Esophagus muscularis mucosa (tissue), 4 donors: ENCODE measurements at places on chromosomes 3 and 15. TPM values are rescaled to one million over a fixed set of nuclear protein-coding genes. Genes with fewer than 3 reads are reported as not detected.

PPCDC gene
- 6.4 TPM for total RNA-seq

LRRC49 gene
- 3.3 TPM for total RNA-seq

PARP15 gene
- 0.83 TPM for total RNA-seq

GOLGA8J gene
- not detected for total RNA-seq

ST8SIA2 gene
- total RNA-seq: 0.13 TPM

FGF7 gene
- 67.8 TPM for total RNA-seq

DNA sequence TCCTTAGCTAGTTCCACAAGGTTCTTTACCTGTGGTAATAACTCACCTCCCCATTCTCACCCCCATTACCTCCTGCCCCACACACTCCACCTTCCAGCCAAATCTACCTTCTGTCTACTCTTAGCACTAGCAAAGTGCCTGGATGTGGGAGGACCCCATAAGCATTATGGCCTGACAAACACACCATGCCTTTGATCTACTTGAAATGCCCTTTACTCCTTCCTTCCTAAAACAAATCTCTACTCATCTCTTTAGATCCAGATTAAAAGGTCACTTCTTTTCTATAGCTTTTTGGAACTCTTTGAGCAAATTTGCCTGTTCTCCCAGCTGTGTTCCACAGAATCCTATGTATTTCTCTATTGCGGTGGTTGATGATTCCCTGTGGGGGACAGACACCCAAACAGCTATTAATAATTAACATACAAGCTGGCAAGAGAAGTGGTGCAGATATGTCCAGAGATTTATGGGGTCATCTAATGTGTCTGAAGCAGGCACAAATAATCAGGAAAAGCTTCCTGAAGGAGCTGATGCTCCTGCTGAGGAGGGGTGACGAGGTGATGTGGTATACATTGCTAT, 34.0 kb downstream of the DGKG start:
- DNase-seq: peak; percentile 39
- H3K36me3 ChIP-seq: no peaks in the 10 kb centered on the region
- no peaks in the 10 kb centered on the region for H3K4me1 ChIP-seq
- no peaks in the 10 kb centered on the region for H3K27me3 ChIP-seq
- H3K4me3 ChIP-seq: no peak overlapping the region

- H3K4me3 ChIP-seq: no peak overlapping the region
- H3K27me3 ChIP-seq: peaks cover 30% of the 10 kb centered on the region
- H3K36me3 ChIP-seq: no peaks in the 10 kb centered on the region
- H3K4me1 ChIP-seq: peaks cover 1% of the 10 kb centered on the region
- no peak overlapping the region for H3K27ac ChIP-seq
These were observed 779 bp downstream of the GRIP2 start for GRCh38 chr3:14539384-14539741.

DNA sequence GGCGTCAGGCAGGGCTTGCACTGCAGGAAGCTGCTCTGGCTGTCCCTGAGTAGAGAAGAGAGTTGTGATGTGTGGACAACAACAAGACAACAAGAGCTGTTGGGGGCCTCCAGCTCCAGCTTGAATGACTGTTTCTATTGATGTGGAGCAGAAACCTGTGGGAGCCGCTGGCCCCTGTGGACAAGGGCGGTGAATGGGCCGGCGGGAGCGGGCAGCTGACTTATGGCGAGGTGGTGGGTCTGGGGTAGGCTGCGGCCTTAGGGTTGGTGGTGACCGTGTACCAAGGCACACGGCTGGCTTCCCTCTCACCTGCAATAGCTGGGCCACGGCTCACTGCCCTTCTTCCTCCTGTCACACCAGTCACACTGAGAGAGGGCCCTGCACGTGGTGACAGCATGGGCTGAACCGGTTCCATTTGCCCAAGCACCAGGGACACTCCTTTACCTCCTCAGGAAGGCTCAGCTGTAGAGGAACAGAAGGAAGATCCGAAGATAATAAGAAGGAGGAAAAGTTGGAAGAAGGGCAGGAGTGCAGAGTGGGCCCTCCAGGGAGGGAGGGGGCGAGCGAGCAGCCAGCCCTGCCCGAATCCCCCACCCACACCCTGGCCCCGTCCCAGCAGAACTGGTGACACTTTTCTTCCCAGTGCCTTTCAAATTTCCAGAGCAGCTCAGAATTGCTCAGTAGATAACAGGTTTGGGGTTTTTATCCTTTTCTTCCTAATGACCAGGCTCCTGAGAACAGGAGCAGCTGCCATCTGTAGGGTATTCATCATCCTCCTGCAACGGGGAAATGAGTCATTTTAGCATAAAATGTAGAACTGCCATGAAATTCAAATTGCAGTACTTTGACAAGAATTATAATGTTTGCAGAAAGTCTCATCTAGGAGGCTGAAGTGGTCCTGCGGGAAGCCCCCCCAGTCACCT, 136.9 kb downstream of the TJP1 start:
- no peak for DNase-seq
- H3K27me3 ChIP-seq: no peaks in the 10 kb centered on the region
- H3K4me3 ChIP-seq: no peak overlapping the region
- H3K36me3 ChIP-seq: no peaks in the 10 kb centered on the region
- no peak overlapping the region for H3K27ac ChIP-seq

- H3K27ac ChIP-seq: no peak overlapping the region
- no peaks in the 10 kb centered on the region for H3K4me1 ChIP-seq
These were observed 21.4 kb downstream of the CCR1 start for GRCh38 chr3:46186471-46187340.

- no peaks in the 10 kb centered on the region for H3K27me3 ChIP-seq
- H3K4me3 ChIP-seq: no peak overlapping the region
- H3K36me3 ChIP-seq: no peaks in the 10 kb centered on the region
- H3K27ac ChIP-seq: no peak overlapping the region
These were observed 87.1 kb downstream of the CCR1 start for GRCh38 chr3:46120983-46121382.

DNA sequence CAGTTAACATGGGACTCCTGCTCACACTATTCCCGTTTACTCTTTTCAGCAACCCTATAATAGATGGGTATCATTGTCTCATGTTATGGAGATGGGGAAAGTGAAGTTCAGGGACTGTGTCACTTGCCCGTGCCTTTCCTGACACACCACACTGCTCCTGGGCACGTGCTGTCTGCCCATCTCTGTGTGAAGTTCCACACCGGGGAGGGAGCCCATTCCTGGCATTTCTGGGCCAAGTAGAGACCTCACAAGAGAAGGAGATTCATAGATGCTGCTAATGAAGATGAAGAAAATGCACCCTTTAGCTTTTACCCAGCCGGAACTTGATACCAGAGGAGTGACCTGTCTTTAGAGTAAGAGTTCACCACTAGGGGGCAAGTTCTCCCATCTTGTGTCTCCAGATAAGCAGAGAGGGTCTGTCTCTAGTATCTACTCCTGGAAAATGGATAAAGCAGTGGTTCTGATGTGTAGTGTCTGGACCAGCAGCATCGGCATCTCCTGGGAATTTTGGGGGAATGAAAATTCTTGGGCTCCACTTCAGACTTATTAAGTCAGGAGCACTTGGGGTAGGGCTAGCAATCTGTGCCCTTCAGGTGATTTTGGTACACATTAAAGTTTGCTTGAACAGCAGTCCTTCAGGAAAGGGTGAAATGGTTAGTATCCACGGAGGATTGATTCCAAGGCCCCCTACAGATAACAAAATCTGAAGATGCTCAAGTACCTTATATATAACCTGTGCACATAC, 2.0 kb upstream of the TOPBP1 start:
- no peaks in the 10 kb centered on the region for H3K27me3 ChIP-seq
- peaks cover 24% of the 10 kb centered on the region for H3K4me1 ChIP-seq
- H3K4me3 ChIP-seq: no peak overlapping the region
- no peak for DNase-seq

DNA sequence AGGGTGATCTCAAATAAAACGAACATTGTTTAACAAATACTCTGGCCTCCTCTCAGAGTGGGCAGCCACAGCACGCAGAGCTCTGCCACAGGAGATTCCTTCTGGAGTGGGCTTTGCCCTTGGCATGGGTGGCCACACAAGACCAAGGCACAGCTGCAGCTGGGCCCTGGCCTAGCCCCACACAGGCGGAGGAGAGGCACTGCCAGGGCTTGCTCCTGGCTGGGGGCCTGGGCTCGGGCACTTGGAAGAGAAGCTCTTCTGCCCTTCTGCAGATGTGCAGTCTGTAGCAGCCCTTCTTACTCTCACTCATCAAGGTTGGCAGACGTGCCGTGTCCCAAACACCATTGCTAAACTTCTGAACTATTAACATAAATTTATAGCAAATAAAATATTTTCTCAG, 67.2 kb downstream of the CRTC3 start:
- H3K27me3 ChIP-seq: no peaks in the 10 kb centered on the region
- no peak overlapping the region for H3K4me3 ChIP-seq
- DNase-seq: no peak
- peak overlapping the region; percentile 63 for H3K27ac ChIP-seq
- H3K36me3 ChIP-seq: peaks cover 21% of the 10 kb centered on the region

DNA sequence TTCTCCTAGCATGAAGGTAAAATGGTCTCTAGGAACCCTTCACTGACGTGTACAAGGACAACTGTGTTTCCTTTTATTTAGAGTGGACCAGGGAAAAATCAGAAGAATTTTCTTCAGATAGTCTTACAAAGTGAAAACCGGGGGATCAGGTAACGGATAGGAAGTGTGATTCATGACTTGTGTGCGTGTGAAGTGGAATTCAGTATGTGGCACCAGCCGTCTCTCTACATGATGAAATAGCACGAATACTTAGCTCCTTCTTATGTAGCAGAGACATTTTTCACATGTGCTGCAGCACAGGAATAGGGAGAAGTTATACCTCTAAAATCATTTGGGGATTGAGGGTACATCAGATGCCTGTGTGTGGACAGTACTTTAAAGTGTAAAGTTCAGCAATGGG, 159.2 kb downstream of the MEX3B start:
- peak; percentile 55 for DNase-seq
- no peak overlapping the region for H3K27ac ChIP-seq
- H3K4me3 ChIP-seq: no peak overlapping the region

- H3K27ac ChIP-seq: no peak overlapping the region
- no peaks in the 10 kb centered on the region for H3K36me3 ChIP-seq
- H3K4me1 ChIP-seq: no peaks in the 10 kb centered on the region
- no peaks in the 10 kb centered on the region for H3K27me3 ChIP-seq
- no peak overlapping the region for H3K4me3 ChIP-seq
- no peak for DNase-seq
These were observed 304.9 kb upstream of the ADAMTS9 start for GRCh38 chr3:64992530-64993285.

GRCh38 chr15:63523306-63523990, 19.1 kb downstream of the USP3 start:
- peaks cover 92% of the 10 kb centered on the region for H3K4me1 ChIP-seq
- DNase-seq: no peak
- H3K27ac ChIP-seq: peak overlapping the region; percentile 50
- H3K36me3 ChIP-seq: no peaks in the 10 kb centered on the region
- no peak overlapping the region for H3K4me3 ChIP-seq
- no peaks in the 10 kb centered on the region for H3K27me3 ChIP-seq

- H3K27ac ChIP-seq: no peak overlapping the region
- peaks cover 11% of the 10 kb centered on the region for H3K4me1 ChIP-seq
- H3K4me3 ChIP-seq: no peak overlapping the region
- no peaks in the 10 kb centered on the region for H3K27me3 ChIP-seq
These were observed 189.2 kb upstream of the LPP start for GRCh38 chr3:187964760-187965159.

- DNase-seq: peak; percentile 96
- H3K36me3 ChIP-seq: peaks cover 42% of the 10 kb centered on the region
- H3K4me3 ChIP-seq: peak overlapping the region; percentile 32
- peaks cover 53% of the 10 kb centered on the region for H3K4me1 ChIP-seq
- peak overlapping the region; percentile 88 for H3K27ac ChIP-seq
- H3K27me3 ChIP-seq: no peaks in the 10 kb centered on the region
These were observed 13.5 kb downstream of the SNX33 start for GRCh38 chr15:75661100-75661755.

- no peak for DNase-seq
- H3K27me3 ChIP-seq: no peaks in the 10 kb centered on the region
- H3K4me3 ChIP-seq: no peak overlapping the region
- no peaks in the 10 kb centered on the region for H3K4me1 ChIP-seq
- no peaks in the 10 kb centered on the region for H3K36me3 ChIP-seq
These were observed 70.1 kb upstream of the CCK start for GRCh38 chr3:42336103-42336502.
